ENCODE measurements at places on chromosomes 16 and 17.

DNA sequence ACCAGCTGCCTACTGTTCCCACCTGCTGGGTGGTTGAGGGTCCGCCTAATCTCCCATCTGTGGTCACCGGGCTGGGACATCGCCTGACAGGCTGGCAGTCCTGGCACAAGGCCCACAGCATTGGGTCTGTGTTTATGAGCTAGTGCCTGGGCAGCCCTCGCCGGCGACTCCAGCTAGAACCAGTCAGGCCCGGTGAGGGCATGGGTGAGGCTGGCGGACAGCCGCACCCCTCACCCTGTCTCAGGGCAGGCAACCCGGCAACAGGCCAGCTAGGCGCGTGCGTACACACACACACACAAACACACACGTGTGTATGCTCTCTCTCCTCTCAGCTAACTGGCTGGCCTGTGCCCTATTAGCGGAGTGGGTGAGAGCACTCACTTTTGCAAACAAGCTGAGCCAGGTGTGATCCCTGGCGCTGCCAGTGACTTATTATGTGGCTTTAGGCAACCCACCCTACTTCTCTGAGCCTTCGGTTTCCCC lies 10.4 kb downstream of the HSD11B2 start:
- DNase-seq = no peak

DNA sequence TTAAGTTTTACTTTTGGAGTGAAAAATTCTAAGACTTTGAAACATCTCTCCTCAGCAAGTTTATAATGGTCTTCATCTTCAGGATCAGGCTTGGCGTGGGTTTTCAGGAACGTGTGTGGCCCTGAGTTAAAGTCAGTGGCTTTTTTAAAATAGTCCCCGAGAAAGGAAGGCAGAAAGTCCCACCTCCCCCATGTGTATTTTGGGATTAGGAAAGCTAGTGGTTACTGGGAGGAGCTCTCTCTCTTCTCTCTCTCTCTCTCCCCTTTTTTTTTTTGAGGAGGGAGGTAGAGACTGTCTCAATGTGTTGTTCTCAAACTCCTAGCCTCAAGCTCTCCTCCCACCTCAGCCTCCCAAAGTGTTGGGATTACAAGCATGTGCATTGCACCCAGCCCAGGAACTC lies 213.2 kb downstream of the IRX3 start:
- DNase-seq = no peak

GRCh38 chr17:7249830-7250229 lies 1.7 kb downstream of the CTDNEP1 start:
- DNase-seq = no peak

GRCh38 chr16:89046491-89046890 lies 47.2 kb upstream of the ACSF3 start:
- no peak for DNase-seq

- DNase-seq = no peak
These were observed 787 bp downstream of the CDH11 start for GRCh38 chr16:65120831-65121721.

Data from CD4-positive, alpha-beta T cell treated with Interleukin-6 for 4 hours (primary cell).